CD4-positive, alpha-beta T cell treated with Interleukin-12 subunit alpha and Interleukin-12 subunit beta, for 1 hour (primary cell): ENCODE measurements at places on chromosomes 5 and 9.

DNA sequence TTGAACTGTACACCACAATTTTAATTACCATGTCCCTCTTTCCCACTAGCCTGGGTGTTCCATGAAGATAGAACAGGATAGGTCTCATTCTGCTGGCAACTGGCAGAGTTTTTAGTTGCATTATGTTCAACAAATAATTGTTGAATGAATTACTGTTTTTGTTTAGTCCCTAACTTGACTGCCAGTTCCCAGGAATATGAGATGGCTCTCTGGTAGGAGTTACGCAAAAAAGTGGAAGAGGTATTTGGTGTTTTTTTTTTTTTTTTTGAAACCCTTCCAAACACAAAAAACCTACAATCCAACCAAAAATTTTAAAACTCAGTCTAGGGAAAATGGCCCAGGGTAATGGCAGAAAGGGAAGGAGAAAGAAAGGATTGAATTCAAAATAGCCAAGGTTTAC, 153.6 kb downstream of the GNAQ start:
- DNase-seq, result no peak

- no peak for DNase-seq
Observed at GRCh38 chr9:4225291-4226028, 74.4 kb downstream of the GLIS3 start.

DNA sequence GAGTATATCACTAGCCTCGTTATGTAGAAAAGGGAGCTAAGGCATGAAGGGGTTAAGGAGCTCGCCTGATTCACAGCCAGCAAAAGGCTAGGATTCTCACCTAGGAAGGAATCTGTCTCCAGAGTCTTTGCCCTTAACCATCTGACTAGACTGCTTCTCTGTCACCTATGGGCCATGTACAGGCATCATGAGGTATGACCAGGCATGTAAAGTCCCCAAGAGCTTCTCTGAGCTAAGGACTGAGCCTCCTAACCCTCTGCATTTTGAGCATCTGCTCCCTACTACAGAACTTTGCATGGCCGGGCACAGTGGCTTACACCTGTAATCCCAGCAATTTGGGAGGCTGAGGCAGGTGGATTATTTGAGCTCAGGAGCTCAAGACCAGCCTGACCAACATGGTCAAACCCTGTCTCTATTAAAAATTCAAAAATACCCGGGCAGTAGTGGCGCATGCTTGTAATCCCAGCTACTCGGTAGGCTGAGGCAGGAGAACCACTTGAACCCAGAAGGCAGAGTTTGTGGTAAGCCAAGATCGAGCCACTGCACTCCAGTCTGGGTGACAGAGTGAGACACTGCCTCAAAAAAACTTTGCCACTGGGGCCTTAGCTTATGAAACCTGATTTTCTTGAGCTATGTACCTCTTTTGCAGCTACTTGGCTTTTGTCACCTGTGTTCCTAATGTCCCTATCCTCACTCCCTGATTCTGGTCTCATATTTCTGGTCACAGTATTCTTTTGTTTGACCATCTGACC, 33.2 kb upstream of the IL7R start:
- DNase-seq, result no peak

DNA sequence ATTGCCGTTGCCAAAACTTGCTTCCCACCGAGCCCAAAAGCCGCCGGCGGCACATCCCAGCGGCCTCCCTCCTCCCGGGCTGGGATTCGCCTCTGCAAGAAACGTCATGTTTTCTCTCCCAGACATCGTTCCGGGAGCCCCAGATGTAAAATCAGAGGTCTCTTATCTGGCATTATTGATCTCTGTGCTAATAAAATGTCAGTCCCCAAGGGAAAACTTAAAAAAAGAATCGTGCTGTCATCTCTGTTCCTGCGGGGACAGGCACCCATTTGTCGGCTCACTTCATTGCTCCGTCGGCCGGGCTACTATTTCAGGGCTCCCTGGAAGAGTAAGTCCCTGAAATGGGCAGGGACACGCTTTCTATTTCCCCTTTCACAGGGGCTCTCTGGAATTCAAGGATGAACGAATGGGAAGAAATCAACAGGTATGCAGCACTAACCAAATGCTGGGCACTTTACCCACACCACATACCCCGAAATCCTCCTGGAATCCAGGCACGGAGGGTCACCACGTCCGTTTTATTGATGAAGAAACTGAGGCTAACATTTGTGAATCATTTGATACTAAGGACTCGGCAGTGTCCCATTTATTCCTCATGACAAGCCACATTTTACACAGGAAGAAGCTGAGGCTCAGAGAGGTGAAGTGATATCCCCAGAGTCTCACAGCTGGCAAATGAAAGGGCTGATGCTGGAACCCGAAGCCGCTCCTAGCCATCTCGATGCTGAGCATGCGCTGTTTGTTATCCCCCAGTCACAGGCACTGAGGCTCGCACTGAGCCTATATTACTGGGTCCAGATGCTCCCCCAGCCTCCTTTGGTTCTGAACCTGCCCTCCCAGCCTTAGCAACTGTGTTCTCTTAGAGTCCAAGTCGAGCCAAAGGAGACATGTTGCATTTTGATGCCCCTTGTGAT, 35.7 kb upstream of the MSX2 start:
- DNase-seq, result no peak

DNA sequence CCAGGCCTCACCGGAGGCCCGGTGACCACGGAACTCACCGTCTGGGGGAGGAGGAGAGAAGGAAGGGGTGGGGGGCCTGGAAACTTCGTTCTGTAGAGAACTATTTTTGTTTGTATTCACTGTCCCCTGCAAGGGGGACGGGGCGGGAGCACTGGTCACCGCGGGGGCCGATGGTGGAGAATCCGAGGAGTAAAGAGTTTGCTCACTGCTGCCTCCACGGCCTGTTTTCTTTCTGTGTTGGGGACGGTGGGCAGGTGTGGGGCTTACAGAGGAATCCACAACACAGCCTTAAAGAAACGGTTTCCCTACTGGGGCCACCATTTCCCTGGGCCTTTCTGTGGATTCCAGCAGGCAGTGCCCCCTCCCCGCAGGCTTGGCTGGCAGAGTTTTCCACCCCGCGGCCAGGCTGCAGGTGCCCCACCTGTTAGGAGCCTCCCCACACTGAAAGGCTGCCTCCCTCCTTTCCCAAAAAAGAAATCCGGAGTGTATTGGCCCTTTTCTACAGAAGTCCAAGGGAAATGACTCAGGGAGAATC, 80.8 kb downstream of the NTNG2 start:
- DNase-seq, result no peak

DNA sequence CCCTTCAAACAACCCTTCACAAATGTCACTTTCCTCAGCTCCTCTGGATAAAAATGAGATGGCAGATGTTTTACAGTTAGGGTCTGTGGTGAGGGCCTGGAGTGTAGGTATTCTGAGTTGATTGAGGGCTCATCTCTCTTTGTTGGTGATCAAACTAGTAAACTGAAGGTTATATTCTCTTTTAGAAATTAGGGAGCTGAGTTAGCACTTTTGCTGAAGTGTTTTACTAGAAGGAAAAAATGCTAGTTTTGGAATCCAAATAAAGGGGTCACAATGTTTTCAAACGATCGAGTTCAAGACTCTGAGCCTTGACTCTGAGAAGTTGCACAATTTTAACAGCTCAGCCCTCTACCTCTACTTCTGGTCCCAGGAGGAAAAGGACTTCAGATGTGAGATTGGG, 23.4 kb downstream of the RHOBTB3 start:
- DNase-seq, result no peak
